ENCODE measurements at places on chromosomes 2 and 18.

GRCh38 chr2:219249203-219249980 is 3.7 kb upstream of the TUBA4B start:
- no peak for DNase-seq

DNA sequence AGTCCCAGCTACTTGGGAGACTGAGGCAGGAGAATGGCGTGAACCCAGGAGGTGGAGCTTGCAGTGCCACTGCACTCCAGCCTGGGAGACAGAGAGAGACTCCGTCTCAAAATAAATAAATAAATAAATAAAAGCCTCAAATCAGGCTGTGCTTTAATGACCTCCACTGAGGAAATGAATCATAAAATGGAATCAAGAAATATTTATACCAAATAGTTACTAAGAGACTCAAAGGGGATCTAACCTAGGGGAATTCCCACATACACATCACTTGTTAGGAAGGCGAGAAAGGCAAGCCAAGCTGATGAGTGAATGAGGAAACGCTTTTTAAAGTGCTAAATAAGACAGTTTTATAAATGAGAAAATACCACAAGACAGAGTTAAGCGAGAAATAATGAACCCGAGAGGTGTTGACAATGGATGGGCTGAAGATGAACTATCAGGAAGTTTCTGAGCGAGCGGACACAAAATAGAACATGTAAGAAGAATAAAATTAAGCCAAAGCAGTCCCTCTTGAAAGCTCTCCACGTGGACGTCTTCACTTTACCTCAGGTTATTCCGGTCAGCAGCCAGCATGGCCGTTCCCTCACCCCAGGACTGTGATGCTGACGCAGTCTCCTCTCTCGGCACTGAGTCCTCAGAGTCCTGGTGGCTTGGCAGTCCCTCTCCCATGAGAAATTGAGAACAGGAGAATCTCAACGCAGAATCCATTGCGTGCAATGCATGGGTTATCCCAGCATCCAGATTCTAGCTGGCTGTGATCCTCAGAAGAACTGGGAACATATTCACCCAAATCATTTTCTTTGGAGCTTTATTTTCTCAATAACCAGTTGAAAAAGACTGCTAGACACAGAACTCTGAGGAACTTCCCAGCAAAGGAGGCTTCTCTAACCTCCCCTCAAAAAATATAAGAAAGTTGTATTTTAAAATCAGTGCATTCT is 22.3 kb downstream of the PXDN start:
- no peak for DNase-seq

GRCh38 chr2:158097481-158097880 is 4.2 kb upstream of the UPP2 start:
- DNase-seq = no peak

DNA sequence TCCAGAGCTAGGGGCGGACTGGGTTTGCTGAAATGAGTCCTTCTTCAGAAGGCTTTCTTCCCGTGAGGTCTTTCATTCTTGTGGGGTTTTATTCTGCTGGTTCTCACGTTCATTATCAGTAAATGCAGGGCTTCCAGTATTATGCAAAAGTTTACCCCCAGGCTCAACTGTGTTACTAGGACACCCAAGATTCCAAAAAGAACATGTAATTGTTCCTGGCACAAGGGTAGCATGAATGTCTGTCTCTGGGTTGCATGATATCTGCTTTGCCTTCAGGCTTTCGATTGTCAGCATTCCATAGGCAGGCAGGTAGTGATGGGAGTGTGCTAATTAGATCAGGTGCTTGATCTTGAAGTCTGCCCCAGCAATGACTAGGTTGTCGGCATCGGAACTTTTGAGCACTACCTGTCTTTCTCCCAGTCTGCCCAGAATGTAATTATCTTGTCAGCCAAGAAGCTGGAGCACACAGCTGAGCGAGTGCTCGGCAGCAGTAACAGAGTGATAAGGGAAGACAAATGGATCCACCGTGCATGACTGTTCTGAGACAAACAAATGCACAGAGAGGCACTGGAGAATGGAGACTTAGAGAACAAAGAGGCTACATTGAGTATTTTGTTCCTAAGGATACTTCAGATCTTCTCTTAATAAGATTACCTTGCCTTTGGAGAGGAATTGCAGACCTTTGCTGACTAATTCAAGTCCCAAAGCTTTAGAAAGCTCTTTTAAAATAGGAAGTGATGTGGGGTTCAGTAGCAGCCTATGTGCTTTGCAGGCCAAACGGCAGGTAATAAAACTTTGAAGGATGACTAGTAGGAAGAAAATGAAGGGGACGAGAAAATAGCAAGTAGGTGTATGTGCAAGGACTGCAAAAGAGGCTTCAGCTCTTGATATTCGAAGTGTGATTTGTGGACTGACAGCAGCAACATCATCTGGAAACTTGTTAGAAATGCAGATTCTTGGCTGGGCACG is 41.9 kb downstream of the ITGB6 start:
- DNase-seq = no peak

GRCh38 chr18:58496231-58496630 is 132.7 kb downstream of the ALPK2 start:
- no peak for DNase-seq

GRCh38 chr2:234986390-234986789 is 34.6 kb downstream of the SH3BP4 start:
- no peak for DNase-seq

GRCh38 chr2:134950886-134951285 is 32.3 kb downstream of the CCNT2 start:
- no peak for DNase-seq

DNA sequence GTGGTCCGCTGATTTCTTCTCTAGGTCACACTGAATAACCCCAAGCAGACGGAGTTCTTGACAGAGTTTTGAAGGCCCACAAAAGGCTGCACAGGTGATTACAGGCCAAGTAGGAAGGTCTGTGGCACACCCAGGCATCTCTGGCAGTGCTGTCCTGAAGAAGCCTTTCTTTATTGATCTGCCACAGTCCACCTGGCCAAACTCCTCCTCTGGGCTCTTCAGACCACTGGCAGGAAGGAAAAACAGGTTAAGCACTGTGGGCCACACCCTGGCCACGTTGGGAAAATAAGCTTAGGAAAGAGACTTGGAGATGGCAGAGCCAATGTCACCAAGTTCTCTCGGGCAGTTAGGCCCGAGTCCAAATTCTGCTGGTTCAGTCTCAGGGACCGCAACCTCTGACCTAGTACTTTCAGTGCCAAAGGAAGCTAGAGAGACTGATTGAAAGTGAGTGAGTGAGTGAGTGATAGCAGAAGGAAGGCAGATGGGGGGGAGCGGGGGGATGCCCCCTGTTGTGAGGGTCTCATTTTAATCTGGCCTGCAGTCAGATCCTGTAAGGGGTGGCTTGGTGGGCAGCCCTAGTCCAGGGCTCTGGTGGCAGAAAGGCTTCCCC is 102.9 kb downstream of the TGFA start:
- DNase-seq = no peak

GRCh38 chr2:69601179-69601612 is 42.3 kb downstream of the AAK1 start:
- no peak for DNase-seq

DNA sequence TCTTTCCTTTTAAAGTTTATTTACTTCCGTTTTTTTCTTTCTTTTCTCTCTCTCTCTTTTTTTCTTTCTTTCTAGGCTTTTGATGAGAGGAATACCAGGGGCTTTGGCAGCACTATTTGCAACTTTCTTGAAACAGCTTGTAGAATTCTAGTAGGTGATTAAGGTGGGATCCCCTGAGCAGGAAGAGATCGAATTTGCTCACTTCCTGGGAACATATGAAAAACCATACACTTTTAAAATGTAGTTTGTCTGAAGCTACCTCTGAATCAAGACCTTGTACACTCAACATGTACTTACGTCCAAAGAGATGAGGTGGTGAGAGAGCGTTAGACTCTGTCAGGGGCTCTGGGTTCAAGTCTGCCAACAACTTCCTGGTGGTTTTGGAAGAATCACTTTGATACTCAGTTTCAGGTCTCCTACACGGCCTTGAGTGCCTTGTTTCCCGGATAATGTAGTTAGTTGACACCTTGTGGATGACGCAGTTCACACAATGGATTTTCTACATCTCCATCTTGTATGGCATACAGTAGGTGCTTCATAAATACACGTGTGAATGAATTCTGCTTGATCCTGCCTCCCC is 229.1 kb downstream of the MYCN start:
- DNase-seq = no peak

DNA sequence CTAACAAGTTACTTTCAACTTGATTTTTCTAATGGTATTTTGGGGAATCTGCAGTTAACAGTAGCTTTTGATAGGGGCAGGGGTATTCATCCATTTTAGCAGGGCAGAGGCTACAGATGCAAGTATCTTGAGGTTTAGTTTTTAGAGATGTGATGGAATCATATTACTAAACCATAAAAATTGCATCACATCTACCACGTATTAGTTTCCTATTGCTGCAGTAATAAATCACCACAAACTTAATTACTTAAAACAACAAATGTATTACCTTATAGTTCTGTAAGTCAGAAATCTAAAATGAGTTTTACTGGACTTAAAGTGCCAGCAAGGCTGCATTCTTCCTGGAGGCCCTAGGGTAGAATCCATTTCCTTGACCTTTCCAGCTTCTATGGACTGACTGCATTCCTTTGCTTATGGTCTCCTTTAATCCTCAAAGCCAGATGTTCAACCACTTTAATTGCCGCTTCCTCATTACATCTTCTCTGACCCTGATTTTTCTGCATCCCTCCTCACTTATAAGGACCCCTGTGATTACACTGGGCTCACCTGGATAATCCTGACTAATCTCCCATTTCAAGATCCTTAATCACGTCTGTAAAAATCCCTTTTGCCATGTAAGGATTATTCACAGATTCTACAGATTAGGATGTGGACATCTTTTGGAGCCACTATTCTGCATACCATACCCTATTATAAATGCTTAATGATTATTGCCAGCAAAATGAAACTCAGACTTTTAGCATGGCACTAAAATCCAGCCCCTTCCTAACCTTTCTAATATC is 21.9 kb upstream of the EXOC6B start:
- DNase-seq = no peak

DNA sequence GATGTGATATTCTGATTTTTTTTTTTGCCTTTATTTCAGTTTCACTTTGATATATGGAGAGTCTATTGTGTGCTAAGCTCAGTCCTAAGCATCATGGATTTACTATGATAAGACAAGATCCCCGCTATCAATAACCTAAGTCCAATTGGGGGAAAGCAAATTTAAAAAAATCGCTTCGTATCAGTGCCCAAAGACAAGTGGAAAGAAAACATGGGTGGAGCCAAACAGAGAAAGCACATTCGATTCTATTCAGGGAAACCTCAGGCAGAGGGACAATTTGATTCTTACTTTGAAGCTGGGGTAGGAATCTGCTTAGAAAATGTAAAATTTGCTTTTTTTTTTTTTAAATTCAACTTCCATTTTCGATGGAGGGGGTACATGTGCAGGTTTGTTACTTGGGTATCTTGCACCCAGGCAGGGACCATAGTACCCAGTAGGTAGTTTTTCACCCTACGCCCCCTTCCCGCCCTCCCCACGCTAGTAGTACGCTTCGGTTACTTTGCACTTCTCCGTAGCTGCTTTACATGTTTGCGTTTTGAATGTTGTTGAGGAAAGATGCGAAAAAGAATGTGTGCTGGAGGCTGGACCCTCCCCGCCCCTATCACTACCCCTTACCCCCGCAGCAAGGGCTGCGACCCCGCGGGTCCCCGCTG is 12.4 kb downstream of the KIF5C start:
- no peak for DNase-seq

- no peak for DNase-seq
Measured at GRCh38 chr18:47968721-47969120, 38.3 kb upstream of the SMAD2 start.

DNA sequence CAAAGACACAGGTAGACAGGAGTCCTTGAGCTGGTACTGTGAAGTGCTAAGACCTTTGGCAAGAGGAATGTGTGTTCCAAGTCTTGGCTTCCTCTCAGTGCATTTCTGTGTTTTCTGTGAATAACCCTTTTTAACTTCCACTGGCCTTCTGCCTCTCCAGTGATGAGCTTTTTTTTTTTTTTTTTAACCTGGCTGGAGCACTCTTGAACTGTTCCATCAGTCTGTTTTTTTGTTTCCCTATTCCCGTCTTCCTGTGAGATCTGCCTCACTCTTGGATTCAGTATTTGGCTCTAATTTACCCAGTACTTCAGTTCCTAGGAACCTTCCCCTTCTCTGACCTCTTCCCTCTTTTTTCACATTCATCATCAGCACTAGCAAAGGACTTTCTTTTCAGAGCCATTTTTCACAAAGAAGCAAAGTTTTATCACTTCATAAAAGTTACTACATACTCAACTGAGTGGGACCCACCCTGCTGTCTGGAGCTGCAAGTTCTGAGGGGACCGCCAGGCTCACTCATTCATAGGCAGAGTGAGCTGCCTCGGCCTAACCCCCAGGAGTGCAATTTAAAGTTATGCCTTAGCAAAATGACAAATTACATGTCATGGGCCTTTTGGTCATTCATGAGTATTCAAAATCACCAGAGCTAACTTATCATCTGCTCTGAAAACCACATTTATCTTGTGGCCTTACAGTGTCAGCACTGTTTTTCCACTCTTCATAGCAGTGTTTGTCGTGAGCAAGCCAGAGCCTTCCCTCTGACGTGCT is 126.9 kb upstream of the DAPL1 start:
- DNase-seq = no peak

DNA sequence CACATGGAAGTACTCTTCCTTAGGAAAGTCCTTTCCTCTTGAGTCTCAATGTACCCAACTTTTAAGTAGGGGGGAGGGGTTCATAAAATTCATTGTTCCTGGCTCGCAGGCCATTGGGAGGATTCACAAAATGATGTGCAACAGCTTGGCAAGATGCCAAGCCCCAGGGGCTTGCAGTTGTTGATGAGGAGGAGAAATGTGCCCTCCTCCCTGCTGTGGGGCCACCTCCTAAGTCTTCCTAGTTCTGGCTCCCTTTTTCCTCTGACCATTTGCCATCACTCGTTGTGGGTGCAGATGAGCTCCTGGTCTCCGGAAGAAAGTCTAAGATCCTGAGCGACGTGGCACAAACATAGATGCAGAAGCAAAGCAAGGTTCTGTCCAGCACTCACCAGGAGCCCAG is 435.4 kb downstream of the EIPR1 start:
- no peak for DNase-seq

- no peak for DNase-seq
Measured at GRCh38 chr2:127052771-127053691, 53.9 kb downstream of the BIN1 start.

- no peak for DNase-seq
Measured at GRCh38 chr2:213419980-213420379, 135.7 kb downstream of the SPAG16 start.

GRCh38 chr2:131077966-131078365 is 15.3 kb downstream of the FAM168B start:
- DNase-seq = no peak

- DNase-seq = no peak
Measured at GRCh38 chr2:202084265-202084664, 11.2 kb downstream of the KIAA2012 start.

GRCh38 chr2:217892560-217892959 is 110.2 kb downstream of the TNS1 start:
- DNase-seq = no peak

DNA sequence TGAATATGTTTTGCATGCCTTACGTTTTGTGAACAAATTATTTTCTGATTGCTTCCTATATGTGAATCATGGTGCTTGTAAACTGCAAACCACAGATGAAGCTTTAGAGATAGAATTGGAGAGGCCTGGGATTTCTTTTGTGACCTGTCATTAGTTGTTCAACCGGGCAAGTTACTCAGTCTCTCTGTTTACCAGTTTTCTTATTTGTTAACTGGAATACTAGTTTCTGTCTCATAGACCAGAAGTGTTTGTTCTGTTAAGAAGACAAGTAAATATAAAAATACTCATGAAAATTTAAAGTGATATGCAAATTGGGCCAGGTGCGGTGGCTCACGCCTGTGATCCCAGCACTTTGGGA is 27.3 kb downstream of the DGKD start:
- no peak for DNase-seq

GRCh38 chr2:238724728-238725127 is 123.2 kb upstream of the TWIST2 start:
- no peak for DNase-seq
